ENCODE measurements at places on chromosomes 12 and 14.

- no peak for DNase-seq
Measured at GRCh38 chr12:110039085-110039807, 9.1 kb downstream of the C12orf76 start.

DNA sequence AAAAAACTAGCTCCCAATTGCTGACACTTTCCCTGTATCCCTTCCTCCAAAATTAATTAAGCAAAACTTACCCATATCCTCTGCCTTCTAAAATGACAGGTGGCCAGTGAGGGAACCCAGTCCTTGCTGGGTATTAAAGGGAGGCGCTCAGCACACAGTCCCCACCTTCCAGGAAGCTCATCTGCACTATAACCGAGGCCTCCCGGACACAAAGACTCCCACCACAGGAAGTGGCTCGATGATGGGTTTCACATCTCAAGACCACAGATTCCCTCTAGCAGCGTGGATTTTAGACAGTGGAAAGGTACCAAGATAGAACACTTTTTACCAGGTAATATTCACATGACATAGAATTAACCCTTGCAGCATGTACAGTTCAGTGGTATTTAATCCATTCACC lies 126.8 kb upstream of the NCOR2 start:
- no peak for DNase-seq

- no peak for DNase-seq
Measured at GRCh38 chr12:1540690-1541089, 53.7 kb downstream of the FBXL14 start.

DNA sequence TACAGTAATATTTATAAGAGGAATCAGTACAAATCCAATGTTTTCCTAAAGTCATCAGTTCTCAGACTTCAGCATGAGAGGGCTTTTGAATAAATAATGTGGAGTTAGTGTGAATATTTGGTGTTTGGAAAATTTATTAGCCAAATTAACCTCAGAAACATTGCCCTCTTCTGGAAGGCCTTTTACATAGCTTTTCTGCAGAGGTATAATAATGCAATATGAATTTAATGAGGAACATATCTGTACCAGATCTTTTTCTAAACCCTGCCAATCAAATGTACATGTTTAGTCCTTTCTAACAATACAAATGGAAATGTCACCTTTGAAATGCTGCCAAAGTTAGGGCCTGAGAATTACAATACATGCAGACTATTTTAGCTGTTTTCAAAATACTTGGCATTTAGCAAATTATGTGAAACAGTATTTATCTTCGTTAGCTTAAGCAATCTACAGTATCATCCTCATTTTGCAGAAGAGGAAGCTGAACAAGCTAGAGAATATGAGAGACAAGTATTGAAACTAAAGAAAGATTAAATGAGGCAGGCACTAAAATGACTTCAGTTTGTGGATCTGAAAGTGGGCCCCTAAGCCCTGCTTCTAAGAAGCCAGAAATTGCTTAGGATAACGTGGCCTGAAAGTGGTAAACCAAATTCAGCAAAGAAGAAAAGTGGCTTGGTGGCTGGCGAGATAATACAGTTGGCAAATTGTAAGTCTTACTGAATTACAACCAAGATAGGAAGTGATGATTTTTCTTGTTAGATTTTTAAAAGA lies 60.4 kb upstream of the MANSC4 start:
- DNase-seq: no peak

- DNase-seq: no peak
Measured at GRCh38 chr14:64194404-64194803, 99.8 kb downstream of the ESR2 start.

DNA sequence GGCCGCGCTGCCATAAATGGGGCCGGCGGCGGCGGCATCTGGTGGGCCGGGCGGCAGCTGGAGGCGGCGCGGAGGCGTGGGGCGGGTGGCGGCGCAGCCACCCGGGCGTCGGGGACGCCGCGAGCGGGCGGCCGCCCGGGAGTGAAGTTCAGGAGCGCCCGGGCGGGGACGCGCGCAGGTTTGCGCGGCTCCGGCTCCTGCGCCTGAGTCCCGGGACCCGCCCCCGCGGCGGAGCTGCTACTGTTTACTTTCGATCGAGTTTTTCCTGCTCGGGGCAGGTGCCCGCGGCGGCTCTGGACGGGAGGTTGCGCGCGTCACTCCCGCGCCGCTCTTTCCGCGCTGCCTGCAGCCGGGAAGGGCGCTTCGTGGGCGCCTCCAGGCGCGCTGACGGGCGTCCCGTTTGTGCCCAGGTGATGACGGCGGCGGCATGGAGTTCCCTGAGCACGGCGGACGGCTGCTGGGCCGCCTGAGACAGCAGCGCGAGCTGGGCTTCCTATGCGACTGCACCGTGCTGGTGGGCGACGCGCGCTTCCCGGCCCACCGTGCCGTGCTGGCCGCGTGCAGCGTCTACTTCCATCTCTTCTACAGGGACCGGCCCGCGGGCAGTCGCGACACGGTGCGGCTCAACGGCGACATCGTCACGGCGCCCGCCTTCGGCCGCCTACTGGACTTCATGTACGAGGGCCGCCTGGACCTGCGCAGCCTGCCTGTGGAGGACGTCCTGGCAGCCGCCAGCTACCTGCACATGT lies at the start of gene ZBTB42:
ZBTB42 (plus strand) TSS at position 331 of the 749 bp plus-strand sequence; CDS start at position 428, 97 bp downstream.
- no peak for DNase-seq

DNA sequence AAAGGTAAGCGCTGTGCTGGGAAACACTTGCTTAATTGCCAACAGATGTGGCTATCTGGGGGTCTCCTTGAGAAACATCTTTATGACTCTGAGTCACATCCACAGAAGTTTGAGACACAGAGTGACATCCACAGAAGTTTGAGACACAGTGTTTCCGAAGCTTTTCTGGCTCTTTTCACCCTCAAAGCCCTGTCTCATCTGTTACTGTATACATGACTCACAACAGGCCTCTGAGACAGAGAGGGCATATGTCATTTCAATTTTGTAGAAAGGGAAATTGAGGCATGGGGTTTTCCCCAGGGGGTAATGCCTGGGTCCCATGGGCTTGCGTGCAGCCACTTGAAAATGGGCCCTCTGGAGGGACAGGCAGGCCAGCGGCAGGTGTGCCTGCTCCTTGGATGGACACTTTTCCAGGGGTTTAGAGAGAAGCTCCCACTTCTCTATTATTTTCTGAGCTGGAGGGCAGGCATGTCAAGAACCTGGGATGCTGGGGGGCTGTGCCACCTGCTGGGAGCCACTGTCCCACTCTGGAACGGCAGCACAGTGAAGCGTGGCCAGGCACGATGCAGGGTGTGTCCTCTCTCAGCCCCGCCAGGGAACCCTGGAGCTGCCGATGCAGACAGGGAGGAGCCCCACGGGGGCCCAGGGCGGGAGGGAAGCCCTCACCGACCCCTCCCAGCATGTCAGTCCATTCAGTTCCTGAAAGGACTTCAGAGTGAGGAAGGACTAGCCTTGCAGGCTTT lies 111.3 kb upstream of the FKBP4 start:
- DNase-seq: no peak

Measured in NT2/D1 (cell line).